ENCODE measurements at places on chromosomes 6 and 20.

DNA sequence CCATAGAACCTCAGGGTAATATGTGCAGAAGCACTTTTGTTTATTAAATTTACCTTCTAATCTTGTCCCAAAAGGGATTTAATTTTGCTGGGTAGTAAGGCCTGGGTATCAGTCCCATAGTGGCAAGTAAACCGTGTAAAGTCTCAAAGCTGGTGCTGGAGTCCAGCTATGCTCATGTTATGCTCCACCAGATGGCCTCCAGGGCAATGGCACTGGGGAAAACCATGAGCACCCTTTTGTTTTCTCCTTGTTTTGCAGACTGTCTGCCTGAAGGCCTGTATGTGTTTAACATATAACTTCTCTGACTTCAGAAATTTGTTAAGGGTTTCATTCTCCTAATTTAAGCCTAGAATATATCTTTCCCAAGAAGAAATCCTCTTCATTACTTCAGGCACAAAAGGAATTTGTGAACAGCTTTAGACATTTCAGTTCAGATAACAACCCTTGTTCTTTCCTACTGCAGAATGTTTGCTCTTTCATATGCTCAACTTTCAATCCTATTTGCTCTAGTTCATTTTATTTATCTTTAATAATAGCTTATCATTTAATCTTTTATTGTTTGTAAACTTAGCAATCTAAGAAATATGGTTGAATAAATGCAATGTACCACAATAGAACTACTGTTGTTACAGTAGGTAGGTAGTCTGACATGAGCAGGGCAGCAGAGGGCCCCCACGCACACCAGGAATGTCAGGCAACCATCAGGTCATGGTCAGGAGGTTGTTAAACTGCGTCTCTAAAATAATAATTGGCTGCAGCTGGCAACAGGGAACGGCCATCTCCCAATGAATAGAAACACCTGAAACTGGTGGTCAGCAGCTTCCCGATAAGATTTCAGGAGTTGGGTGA lies 162.8 kb downstream of the TENT5A start:
- DNase-seq: no peak

GRCh38 chr20:9140162-9140760 lies 71.4 kb downstream of the PLCB4 start:
- no peak for DNase-seq

DNA sequence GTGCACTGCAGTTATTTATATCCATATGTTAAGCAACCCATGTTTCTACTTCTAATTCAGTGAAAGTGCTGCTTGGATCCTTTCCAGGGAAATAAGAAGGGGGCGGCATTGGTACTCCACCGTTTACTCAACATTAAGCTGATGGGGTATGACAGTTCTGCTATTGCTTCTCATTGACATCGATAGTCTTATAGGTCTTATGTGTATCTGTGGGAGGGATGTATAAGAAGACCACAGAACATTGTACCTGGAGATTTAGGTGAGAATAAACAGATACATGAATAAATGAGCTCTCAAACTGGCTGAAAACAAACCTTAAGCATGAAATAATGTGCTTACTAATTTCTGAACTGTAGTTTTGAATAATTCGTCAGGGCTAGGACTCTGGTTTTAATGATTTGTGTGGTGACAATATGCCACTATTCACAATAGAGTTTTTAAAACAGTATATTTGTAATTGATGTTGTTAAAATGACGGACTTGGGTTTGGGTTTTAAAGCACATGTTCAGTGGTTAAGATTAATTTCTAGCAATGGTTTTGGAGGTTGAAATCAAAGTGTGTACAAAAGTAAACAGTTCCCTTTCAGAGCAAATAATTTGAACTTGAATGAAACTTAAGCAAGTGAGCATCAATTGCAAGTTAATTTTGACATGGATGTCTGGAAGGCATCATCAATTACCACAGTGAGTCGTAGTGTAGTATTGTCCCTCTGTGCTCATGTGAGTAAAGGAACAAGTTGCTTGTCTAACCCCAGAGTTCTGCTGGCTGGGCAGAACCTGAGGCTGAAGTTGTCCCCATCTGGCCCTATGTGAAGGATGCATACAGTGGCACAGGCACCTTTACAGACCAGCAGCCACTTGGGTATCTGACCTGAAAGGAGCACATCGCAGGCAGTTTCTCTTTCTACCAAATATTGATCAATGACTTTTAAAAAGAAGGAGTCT lies 84.7 kb upstream of the SUPT3H start:
- DNase-seq: no peak

DNA sequence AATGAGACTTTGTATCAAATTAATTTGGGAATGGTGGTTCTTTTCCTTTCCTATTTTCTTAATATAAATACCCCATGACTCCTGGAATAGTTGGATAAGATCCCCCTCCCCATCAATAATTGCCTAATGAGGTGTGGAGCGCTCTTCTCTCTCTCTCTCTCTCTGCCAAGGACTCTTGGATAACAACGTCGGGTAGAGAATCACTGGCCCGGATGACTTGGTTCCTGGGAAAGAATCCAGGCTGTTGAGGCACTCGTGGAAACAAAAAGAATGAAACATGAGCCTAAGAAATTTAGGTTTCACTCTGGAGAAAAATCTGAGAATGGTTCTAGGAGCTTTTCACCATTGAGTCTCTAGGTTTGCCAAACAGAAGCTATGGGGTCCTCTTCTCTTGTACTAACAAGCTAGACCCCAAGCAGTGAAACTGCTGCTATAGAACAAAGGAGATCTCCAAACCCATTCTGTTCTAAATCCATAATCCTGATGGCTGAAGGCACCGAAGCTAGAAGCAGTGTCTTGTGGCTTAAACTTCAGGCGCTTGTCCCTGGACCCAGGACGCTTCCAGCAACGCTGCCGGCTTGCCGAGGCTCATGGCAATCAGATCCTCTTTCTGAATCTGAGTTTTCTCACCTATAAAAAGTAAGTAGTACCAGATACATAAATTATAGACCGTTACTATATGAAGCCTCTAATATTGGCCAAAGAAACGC lies 241.6 kb upstream of the BTBD3 start:
- DNase-seq: no peak

DNA sequence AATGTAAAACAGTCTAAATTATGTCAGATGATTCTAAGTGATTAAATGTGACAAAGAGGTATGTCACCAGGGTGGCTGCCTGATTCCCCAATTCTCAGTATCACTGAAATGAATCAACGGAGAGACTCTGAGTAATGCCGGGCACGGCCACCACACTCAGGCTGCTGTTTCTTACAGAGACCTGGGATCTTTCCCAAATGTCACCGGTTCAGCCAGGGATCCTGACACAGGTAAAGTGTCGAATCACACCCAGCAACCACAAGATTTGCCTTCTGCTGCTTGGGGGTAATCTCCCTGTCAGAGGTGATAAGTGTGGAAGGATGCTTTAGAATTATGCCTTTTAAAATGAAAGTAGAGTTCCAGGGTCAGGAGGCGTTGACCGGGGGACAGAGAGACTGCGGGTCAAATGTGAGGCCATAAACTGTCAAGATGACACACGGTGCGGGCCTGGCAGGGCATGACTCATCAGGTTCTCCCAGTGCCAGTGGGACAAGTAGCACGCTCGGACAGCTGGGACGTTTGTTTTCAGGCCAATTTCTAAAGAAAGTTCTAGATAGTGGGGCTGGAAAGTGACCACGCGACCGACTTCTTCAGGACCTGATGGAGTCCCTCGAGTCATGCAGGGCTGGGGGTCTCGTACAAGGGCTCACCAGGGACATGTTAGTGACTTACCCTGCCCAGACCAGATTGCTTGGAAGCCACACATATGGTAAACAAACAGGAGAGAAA lies 48.9 kb downstream of the PRDM1 start:
- no peak for DNase-seq

- no peak for DNase-seq
Measured at GRCh38 chr6:134223796-134224420, 94.0 kb downstream of the SGK1 start.

- no peak for DNase-seq
Measured at GRCh38 chr6:15484821-15485220, 178.0 kb downstream of the DTNBP1 start.

- DNase-seq: no peak
Measured at GRCh38 chr6:2734488-2735166, 16.1 kb downstream of the MYLK4 start.

- DNase-seq: peak; percentile 86
Measured at GRCh38 chr6:158605266-158605878, 39.2 kb downstream of the DYNLT1 start.

GRCh38 chr20:62892348-62893304 lies 31.0 kb upstream of the TCFL5 start:
- DNase-seq: no peak

- DNase-seq: no peak
Measured at GRCh38 chr6:74063391-74063790, 367.4 kb downstream of the CD109 start.

- DNase-seq: no peak
Measured at GRCh38 chr20:59131551-59132285, 31.9 kb upstream of the ZNF831 start.

DNA sequence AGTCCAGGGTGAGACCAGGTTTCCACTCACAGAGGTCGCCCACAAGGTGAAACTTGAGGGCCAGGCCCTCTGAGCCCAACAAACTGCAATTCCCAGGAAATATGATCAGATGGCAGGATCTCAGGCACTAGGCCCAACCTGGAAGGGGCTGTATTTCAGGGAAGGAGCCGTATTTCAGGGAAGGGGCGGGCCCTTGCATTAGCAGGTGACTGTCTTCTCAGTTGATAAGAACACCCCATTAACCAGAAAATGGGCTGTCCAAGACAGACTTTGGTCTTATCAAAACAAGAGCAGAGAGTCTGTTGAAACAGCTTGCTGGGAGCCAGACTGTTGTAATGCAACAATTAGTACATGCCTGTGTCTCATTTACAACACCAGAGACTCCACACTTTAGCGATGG lies 10.9 kb upstream of the BNIP5 start:
- no peak for DNase-seq

DNA sequence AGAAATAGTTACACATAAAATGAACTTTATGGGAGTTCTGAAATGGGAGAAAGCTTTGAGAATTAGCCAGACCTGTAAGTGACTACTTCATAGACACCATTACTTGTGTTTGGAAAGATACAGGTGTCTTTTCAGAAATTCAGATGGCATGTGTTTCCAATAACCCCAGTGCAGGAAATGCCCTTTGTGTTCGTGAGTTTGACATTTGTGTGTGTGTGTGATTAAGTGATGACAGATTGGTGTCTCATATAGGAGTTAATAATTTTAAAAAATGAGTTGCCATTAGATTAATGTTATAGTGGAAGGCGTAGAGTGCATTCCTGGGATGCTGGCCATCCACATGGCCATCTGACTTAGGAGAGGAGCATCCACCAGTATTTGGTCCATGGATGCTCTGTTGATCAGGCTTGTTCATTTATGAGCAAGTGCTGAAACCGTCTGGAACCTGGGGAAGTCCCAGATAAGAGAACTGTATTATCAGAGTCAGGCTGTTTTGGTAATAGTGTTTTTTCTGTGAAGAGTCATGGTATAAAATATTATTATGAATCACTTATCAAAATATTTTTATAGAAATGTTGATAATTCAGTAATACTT lies 3.1 kb downstream of the STK4 start:
- no peak for DNase-seq

DNA sequence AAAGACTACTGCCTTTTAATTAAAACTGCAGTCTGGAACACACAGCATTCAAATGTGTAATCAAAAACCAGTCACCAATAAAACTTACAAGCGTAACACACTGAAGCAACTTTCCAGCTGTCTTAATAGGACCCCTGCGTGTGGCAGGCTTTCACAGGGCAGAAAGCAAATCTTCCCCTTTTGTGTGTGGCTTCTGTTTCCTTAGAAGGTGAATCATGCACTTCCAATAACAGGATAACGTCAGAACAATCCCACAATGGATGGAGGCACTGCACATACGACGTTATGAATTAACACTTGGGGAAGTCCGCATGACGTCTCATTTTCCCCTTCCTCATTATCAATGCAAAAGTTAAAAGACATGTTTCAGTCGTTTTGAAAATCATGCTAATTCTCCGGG lies 44.8 kb downstream of the INSM1 start:
- DNase-seq: no peak
